NT2/D1 (cell line): ENCODE measurements at places on chromosomes 7 and 10.

- no peak for DNase-seq
These were observed 59.9 kb downstream of the ADARB2 start for GRCh38 chr10:1677307-1677939.

DNA sequence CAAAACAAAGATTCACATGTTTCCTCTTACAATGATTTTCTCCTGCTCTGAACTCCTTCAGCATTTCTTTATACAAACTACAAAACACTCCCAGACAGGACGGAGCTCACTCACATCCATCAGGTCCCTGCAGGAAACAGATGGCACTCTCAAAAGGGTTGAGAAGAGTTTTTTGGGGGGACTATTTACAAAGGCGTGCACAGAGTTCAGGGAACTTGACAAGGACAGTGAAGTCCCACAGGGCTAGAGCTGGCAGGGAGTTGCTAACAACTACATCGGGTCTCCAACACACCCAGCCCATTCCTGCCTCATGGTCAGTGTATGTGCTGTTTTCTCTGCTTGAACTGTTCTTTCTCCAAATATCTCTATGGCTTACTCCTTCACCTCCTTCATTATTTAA lies 24.7 kb upstream of the YAE1 start:
- DNase-seq: no peak

- DNase-seq: no peak
These were observed 4.4 kb downstream of the MRLN start for GRCh38 chr10:59748834-59749233.

DNA sequence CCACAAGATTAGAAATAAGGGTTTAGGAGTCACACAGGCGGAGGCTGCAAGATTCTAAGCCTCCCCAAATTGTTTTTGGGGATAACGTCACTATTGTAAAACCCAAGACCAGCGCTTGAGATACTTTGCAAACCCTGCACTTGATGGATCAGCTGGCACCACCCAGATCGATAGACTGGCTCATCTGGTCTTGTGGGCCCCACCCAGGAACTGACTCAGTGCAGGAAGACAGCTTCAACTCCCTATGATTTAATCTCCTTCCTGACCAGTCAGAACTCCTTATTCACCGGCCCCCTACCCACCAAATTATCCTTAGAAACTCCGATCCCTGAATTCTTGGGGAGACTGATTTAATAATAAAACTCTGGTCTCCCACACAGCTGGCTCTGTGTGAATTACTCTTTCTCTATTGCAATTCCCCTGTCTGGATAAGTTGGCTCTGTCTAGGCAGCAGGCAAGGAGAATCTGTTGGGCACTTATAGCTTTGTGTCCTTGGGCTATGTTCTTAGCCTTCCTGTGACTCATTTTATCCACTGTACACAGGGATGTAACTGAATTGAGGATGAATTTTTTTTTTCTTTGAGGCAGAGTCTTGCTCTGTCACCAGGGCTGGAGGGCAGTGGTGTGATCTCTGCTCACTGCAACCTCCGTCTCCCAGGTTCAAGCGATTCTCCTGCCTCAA lies 64.4 kb upstream of the CARD11 start:
- no peak for DNase-seq

- no peak for DNase-seq
These were observed 14.7 kb upstream of the CSGALNACT2 start for GRCh38 chr10:43123361-43124093.

DNA sequence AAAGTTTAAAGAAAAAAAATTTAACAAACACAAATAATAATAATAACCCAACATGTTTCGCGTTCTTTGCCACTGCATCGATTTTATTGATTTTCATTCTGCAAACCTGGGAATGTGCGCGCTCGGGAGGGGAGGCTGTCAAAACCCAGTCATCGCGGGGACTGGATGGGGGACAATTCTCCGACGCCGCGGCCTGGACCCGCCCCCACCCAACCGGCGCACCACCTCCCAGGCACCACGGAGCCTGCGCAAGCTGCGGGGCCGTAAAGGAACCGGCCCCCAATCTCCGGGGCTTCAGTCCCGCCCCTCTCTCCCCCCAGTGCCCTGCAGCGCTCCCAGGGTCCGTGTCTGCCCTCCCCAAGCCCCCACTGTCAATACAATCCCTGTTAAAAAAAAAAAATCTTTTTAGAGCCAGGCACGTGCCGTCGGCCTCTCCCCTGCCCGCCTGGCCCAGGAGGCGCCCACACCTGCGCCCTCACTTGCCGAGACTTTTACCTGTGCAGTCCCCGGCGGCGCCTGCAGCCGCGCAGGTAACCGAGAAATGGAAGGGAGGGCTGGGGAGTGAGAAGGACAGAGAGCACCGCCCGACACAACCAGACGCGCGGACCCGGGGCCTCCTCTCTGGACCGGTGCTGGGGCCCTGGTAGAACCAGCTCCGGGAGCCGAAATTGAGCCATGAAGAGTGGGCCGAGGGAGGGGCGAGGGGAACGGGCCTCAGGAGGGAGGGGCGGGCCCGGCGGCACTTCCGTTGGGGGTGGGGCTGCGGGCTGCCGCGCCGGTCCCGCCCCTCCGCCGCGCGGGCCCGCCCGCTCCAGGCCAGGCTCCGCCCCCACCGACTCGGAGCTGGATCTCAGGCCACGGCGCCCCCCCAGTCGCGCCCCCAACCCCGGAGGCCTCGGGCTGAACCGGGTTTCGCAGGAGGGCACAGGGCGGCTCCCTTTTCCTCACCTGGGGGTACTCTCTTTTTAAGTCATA lies 7.6 kb upstream of the ZNF503 start:
- DNase-seq: no peak

DNA sequence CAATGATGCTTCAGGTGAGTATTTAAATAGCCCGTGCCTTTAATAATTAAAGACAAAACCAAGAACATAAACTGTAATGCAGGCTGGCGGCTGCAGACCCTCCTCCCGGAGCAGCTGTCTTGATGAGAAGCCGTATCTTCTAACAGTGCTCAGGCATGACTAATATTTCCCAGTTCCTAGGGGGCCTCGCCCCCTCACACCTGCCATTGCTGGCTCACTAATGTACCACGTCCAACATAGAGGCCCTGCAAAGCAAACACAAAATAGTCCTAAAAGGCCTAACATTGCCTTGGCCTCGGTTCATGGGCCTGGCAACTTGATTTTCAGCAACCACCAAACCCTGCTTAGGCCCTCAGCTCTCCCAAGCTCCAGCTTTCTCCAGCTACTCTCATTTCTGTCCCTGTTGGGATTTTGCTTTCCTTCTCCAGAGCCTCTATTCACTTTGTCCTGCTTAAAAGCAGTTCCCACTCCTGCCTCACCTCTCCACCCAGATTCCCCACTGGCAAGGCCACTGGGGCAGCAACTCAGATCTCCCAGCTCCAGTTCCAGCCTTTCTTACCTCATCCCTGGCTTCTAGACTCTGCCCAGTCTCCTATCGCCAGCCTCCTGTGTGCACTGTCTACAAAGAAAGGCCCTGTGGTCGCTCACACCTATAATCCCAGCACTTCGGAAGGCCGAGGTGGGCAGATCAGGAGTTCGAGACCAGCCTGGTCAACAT lies 16.2 kb downstream of the SORBS1 start:
- DNase-seq: no peak

DNA sequence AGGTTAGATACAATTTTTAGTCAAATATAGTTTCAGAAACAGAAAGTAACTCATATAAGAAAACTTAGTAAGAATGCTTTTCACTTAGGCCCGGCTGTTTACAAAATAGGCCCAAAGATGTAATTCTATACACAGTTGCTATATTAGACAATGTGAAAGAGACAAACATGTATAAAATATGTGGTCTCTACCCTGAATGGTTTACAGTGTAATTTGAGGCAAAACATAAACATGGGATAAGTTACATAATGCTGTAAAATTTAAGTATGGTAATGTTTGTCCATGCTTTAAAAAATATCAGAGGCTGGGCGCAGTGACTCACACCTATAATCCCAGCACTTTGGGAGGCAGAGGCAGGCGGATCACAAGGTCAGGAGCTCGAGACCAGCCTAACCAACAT lies 18.7 kb downstream of the KRIT1 start:
- DNase-seq: no peak

DNA sequence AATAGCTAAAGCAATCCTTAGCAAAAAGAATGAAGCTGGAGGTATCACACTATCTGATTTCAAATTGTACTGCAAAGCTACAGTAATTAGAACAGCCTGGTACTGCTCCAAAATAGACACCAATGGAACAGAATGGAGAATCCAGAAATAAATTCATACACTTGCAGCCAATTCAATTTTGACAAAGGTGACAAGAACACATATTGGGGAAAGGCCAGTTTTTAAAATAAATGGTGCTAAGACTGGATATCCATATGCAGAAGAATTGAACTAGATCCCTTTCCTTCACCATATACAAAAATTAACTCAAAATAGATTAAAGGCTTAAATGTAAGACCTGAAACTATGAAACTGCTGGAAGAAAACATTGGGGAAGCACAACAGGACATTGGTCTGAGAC lies 748.5 kb downstream of the DNAJB9 start:
- no peak for DNase-seq

- DNase-seq: peak; percentile 28
These were observed 2.6 kb upstream of the C10orf120 start for GRCh38 chr10:122702275-122702674.

DNA sequence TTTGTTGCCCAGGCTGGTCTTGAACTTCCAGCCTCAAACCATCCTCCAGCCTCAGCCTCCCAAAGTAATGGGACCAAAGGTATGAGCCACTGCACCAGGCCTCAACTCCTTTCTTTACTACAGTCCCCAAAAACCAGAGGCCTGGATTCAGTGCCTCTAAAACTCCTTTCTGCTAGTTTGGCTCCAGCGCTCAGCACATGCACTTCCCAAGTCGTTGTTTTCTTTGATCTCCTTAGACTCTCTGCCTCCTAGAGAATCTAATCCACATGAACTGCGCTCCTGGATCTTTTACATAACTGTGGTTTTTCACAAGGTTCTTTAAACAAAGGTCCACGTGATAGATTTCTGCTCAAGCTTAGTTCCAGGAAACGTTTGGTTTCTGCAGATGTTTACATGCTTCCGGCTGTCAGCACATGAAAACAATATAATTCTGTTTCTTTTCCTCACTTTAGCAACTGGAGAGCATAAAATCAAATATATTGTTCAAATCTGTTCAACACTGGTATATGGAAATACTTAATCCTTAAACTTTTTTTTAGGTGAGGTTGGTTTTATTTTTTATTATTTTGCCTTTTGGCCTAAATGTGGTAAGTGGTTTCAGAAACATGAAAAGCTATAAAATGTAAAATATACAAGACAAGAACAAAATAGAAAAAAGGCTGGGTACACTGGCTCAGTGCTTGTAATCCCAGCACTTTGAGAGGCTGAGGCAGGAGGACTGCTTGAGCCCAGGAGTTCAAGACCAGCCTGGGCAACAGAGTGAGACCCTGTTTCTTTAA lies 270.5 kb upstream of the MKLN1 start:
- no peak for DNase-seq

- no peak for DNase-seq
These were observed 32.7 kb downstream of the VWA2 start for GRCh38 chr10:114271779-114272167.

DNA sequence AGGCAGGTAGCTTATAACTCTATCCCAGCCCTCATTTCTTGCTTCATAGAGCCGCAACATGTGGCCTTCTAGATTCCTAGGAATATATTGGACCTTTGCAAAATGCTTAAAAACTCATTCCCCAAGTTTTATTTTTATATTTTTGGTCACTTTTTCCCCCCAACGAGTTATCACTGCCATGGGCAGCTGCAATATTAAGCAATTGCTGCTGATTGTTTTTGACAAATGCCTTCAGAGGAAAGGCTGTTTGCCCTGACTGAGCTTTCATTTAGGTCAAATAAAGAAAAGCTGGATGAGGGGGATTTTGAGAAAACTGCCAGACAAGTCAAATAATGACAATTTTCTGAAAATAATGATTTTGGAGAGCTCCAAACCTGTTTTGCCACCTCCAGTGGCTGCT lies 976.9 kb upstream of the MBL2 start:
- DNase-seq: no peak

- no peak for DNase-seq
These were observed 137.8 kb downstream of the OAT start for GRCh38 chr10:124280916-124281315.

DNA sequence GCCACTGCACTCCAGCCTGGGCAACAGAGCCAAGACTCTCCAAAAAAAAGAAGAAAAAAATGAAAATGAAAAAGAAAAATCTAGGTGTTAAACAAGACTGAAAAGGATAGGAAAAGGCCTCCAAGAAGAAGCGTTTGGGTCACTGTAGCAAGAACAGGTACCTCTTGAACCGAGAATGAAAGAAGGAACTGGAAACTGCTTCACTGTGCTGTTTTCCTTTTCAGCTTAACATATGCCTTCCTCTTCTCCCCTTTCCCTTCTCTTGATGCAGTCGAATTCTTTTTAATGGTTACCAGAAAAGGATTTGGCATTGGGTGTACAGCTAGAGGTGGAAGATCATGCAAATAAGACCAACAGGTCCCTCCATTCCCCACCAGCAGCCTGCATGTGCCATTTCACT lies 28.1 kb downstream of the LRRC4 start:
- DNase-seq: no peak

DNA sequence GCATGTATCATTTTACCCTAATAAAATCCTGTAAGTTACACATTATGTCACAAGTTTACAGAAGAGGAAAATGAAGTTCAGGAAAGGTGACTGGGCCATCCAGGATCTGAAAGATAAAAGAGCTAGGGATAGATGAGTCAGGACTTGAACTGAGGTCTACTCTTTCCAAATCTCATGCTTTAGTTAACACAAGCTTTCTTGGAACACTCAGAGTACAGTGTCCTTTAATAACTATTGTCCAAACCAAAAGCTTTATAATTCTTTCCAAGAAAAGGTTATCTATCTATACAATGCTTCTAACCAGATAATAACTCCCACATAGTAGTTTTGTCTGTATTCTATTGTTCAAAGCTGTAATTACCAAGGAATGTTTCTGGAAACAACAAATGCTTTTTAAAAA lies 164.6 kb downstream of the LRRN3 start:
- DNase-seq: no peak

- no peak for DNase-seq
These were observed 9.7 kb upstream of the ANKRD7 start for GRCh38 chr7:118214833-118215182.

DNA sequence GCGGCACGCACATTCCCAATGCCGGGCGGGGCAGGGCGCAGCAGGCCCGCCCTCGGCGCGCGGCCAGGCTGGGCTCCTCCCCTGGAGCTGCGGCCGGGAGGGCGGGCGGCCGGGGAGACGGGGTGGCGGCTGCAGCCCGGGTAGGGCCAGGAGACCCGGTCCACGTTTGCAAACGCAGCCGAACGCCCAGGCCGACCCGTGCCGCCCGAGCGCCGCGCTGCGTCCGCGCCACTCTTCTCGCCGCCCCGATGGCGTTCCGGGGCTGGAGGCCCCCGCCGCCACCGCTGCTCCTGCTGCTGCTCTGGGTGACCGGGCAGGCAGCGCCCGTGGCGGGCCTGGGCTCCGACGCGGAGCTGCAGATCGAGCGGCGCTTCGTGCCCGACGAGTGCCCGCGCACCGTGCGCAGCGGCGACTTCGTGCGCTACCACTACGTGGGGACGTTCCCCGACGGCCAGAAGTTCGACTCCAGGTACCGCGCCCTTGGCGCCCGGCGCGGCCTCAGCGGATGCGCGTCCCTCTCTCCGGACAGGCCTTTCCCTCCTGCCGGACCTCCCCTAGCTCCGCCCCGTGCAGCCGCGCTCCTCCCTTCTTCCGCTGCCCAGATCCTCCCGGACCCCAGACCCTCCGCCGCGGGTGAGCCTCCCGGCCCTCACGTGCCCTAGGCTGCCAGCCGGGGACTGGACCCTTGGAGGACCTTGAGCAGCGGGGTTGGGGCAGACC lies at the start of gene FKBP9:
Gene FKBP9 (plus strand): TSS at position 115 of the 720 bp plus-strand sequence. CDS start 134 bp downstream, at position 249.
- DNase-seq: no peak

GRCh38 chr10:13309792-13310191 lies 9.9 kb upstream of the PHYH start:
- no peak for DNase-seq
